ENCODE measurements at places on chromosomes 12 and 14.

GRCh38 chr14:49619730-49620129, 696 bp downstream of the RPL36AL start:
- no peak for DNase-seq

GRCh38 chr14:83425138-83425537, 1891.5 kb upstream of the SEL1L start:
- no peak for DNase-seq

- DNase-seq = peak; percentile 58
Measured at GRCh38 chr14:89185919-89186855, 230.8 kb downstream of the FOXN3 start.

- no peak for DNase-seq
Measured at GRCh38 chr14:61120576-61120975, 139.5 kb downstream of the SLC38A6 start.

DNA sequence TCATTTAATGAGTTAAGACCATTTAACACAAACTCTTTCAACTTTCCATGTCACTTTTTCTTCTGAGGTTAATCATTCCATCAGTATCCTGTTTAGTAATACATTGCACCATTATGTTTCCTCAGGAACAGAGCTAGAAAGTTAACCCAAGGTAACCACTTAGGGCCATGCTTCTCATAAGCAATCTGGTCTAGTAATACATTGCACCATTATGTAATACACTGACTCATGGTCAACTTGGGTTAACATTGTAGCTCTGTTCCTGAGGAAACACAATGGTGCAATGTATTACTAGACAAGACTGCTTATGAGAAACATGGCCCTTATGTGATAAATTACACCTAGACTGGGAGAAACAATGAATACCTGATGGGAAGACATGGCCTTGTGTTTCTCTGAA, 21.7 kb downstream of the ERH start:
- DNase-seq = no peak

DNA sequence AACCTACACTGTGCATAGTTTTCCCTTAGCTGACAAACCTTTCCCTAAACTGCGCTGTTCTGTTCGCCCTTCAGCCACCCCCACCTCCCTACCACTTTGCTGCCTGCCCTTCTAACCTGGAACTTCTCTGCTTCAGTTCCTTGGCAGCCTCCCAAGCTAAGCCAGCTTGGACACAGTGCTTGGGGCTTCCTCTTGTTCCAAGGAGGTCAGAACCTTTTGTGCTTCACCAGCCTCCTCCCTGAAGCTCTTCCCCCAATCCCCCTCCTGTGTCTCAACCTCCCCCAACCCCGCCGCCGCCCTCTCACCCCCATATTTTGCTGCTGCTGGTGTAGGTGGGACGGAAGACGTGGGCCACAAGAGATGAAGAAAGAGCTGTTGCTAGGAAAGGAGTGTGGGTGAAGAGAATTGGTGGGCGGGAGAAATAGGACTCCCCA, 8.1 kb upstream of the RIC8B start:
- DNase-seq = no peak

DNA sequence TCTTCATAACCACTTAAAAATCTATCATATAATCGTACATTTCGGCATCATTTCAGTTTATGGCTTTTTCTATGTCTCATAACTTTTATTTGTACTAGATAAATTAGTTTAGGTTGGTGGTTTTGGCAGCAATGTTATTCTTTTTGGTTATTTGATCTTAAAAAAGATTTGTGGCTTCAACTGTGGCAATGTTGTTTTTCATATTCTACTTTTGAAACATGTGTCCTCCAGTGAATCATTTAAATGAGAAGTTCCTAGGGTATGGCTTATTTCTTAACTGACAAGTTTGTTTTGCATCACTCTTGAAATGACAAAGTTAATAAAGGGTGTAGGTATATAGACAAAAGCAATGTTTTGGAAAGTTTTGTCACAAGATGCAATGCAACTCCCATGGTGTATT, 11.1 kb upstream of the KITLG start:
- DNase-seq = no peak

GRCh38 chr12:81206429-81206828, 128.6 kb downstream of the ACSS3 start:
- DNase-seq = no peak

- no peak for DNase-seq
Measured at GRCh38 chr12:107684990-107685359, 624 bp upstream of the PWP1 start.

GRCh38 chr14:92322516-92322915, 449 bp upstream of the SLC24A4 start:
- DNase-seq = no peak

DNA sequence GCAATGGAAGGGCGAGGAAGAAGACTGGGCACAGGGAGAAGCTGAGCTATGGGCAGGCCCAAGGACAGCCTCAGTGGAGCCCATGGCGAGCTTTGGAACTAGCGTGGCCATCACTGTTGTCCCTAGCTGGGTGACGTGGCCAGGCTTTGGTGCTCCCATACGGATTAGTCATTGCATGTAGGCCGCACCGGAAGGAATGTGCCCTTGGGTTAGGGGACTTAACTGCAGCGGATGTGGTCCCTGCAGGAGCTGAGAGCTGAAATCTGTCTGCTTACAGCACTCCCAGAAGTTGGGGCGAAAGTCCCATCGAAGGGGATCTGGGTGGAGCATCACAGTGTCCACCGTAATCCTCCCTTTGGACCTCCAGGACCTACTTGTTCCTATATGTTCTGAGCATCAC, 133.7 kb downstream of the PAPOLA start:
- no peak for DNase-seq

DNA sequence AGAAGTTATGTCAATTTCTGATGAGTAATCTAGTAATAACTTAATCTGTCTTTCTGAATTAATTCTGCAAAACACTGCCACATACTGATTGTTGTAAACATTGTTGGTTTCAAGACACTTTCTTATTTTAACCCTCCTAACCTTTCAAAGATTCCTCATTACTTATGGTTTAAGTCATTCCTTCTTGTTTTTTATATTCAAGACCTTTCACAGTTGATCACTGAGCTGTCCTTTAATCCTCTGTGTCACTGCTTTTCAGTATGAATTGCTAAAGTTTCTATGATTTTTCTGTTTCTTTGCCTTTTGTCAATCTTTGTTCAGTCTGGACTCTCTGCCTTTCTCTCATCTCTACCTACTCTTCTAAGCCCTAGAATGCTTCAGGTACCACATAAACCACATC, 164.7 kb downstream of the RAD51B start:
- no peak for DNase-seq

DNA sequence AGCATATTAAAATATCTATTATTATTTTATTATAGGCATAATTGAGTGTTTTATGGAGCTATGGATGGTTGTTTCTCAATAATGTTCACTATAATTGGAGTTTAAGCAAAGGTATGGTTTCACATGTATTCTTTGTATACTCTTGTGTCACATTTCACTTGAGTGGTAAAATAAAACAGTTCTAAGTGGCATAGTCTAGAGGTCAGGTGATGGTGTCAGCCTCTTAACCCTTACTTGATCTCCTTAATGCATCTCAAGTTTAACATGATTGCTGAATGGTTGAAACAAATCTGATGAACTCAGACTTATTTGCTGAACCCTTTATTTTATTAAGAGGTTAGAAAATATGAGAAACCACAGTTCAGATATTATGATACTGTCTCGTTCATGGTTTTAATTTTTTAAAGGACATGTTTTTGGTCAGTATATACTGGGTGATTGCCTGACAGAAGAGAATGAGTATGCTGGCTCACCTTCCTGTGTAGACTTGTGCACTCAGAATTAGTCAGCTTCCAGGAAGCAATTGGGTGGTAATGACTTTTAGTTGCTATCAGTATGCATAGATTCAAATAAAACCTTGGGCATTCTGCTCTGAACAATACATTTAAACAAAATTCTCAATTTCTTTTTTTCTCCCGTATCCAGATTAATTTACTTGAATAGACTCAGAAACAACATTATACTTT, 464.6 kb downstream of the PCNX1 start:
- DNase-seq = no peak

DNA sequence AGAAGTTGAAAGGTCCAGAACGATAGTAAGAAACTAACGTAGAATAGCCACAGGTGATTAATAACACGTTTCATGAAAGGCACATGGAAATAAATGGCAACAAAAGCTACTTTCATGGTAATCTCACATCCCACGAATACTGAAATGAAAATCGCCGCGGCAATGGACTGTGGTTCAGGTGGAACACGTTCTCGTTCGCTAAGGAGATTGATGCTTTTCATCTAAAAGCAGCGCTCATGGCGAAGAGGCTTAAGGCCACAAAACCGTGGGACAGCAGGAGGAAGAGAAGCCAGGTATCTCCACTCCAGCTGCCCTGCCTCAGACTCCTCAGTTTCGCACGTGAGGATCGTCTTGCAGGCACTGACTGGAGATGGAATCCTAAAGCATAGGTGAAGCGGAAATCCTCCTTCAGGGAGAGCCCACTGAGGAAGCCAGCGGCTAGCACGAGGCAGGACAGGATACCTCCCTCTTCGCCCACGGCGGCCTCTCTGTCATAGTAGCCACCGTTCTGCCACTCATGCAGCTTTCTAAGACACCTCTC, 696 bp upstream of the GPHN start:
- no peak for DNase-seq

DNA sequence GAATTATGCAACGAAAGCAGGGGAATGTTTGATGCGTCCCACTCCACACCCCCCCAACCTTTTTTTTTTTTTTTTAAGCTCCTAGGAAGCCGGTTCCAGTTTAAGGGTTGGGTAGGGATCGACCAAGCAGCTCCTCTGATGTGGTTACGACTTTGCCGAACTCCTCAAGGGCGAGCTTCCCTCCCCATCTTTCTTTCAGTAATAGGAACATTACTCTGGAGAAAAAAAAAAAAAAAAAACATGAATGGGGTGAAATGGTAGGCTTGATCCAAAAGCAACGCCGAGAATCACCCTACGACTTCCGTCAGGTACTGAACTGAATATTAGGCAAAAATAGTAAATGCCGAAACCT, 9.6 kb downstream of the BMP4 start:
- no peak for DNase-seq

DNA sequence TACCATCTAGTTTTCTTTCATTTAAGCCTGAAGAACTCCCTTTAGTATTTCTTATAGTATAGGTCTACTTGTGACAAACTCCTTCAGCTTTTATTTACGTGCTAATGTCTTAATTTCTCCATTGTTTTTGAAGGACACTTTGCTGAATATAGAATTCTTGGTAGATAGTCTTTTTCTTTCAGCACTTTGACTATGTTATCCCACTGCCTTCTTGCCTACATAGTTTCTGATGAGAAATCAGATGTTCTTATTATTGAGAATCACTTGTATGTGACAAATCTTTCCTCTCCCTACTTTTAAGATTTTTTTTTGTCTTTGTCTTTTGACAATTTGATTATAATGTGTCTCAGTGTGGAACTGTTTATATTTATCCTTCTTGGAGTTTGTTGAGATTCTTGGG, 5.1 kb upstream of the MIS18BP1 start:
- no peak for DNase-seq

DNA sequence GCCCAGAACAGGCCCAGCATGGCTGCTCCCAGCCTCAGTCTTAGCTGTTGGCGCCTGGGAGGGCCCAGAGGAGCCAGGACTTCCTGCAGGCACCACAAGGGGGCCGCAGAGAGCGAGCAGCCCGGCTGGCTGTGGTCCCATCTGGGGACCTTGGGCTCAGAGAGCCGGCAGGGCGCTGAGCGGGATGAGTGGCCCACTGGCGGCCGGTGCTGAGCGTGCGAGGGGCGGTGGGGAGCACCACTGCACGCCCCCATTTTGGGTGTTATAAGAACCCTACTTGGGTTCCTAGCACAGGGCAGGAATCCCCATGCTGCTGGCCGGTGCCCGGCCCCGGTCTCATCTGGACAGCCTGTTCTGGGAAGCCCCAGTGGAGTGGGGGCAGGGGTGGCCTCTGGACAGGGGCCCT, 25.9 kb upstream of the CRIP2 start:
- DNase-seq = peak; percentile 37

- DNase-seq = no peak
Measured at GRCh38 chr12:6923003-6923732, 4.6 kb upstream of the ATN1 start.

- DNase-seq = no peak
Measured at GRCh38 chr12:4506430-4506829, 32.3 kb upstream of the RAD51AP1 start.

- no peak for DNase-seq
Measured at GRCh38 chr12:52130711-52131110, 51.2 kb downstream of the SMIM41 start.

DNA sequence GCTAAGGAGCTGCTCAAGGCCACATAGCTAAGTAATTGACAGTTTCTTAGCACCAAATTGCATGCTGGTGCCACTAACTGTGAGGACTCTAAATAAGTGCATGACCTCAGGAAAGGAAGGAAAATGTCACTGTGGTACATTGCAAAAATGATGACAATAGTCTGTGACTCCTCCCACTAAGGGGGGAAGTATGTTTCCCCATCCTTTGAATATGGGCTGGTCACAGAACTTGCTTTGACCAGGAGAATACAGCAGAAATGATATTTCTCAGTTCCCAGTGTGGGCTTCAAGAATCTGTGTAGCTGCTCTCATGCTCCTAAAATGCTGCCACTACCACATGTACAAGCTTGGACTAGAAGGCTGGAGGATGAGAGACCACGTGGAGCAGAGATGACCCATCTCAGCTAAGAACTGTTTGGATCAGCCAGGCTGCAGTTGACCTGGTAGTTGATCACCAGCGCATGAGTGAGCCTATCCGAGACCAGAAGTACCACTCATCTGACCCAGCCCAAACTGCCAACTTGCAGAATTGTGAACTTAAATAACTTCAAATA, 42.2 kb upstream of the NOS1 start:
- DNase-seq = no peak

GRCh38 chr14:58749066-58749669, 111.4 kb downstream of the DACT1 start:
- peak; percentile 95 for DNase-seq

- DNase-seq = no peak
Measured at GRCh38 chr12:132174015-132174838, 30.0 kb downstream of the NOC4L start.

- no peak for DNase-seq
Measured at GRCh38 chr12:52249511-52250047, 16.5 kb downstream of the KRT7 start.

DNA sequence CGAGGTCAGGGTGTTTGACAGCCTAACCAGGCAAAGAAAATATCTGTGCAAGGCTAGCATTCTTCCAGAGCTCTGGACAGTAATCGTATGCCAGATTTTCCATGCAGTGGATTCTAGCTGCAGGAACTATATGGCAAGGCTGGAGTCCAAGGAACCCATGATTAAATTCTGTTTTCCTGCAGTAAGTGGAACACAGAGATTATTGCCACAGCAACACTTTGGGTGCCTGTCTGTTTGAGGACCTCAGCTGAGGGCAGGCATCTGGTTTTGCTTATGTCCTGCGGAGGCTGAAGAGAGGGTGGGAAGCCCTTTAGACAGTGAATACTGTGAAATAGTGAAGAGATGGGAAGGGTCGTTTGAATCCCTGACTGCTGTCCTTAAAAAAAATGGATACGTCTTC, 104.4 kb downstream of the DAD1 start:
- no peak for DNase-seq

GRCh38 chr12:46131732-46132469, 136.9 kb downstream of the SLC38A1 start:
- no peak for DNase-seq

- DNase-seq = no peak
Measured at GRCh38 chr14:38243696-38244240, 12.1 kb downstream of the CLEC14A start.

Data from SJSA1 (cell line).